ENCODE measurements at places on chromosomes 3 and 15. TPM values are rescaled to one million over a fixed set of nuclear protein-coding genes. Genes with fewer than 3 reads are reported as not detected.

DNA sequence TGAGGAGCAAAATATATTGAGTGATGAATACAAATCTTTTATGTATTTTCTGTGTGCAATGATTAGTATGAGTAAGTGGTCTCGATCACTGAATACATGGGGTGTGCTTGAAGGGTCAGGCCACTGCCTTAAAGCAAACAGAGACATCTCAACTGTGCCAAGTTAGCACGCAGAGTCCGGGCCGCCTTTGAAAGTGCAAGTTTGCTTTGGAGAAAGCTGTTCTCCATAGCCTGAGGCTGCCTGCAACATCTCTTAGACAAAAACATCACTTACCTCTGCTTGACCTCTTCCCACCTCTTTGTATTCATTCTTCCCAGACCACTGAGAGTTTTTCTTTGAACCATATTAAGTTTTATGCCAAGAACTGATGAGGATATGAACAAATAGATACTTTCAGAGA, 267.0 kb downstream of the ZBTB20 start:
- DNase-seq, result no peak

DNA sequence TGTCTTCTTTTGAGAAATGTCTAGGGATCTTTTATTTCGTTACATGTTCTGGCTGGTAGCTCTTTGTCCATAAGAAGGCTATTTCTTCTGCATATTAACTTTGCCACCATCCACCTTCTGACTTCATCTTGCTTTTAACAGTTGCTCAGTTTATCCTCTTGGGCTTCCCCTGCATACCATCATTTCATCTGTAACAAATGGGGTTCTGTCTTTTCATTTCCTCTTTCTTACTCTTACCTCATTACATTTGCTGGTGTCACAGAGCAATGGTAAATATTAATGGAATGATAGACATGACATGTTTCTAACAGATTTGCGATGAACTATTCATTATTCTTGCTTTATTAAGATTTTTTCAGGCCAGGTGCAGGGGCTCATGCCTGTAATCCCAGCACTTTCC, 62.4 kb downstream of the GASK1A start:
- DNase-seq, result no peak

DNA sequence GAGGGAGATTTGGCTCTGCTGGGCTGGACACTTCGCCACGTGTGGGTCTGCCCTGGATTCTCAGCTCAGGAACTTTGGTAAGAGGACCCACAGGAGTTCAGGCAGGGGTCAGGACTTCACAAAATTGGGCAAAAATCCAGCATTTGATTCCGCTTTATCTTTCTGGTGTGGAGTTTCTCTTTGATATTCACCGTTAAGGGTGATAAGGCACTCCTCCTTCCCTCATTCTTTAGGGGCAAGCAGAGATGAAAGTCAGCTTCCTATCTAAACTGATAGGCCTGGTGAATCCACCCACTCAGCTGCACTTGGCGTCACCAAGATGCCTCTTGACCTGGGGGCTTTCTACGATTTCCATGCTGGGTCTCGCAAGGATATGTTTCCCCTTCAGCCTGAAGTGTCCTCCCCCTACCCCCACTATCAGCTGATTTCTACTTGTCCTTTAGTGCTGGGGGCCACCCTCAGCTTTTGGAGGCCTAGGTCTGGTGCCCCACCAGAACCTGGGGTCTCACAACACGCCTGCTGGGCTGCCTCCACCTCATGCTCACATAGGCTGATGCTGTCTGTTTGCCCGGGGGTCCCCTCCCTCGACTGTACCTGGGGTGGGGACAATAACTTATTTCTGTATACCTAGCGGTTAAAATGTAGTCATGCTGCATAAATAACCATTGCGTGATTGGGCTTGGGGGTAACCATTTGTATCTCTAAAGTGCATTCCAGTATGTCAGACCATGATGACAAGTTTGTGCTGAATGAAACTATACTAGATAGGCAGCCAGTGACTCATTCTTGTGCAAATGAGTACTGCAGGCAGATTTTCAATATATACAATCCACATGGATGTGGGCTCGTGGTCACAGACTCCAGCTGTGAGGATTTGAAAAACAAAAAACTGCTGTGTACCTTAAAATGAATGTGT, 248.3 kb downstream of the ADAMTS17 start:
- peak; percentile 31 for DNase-seq

DNA sequence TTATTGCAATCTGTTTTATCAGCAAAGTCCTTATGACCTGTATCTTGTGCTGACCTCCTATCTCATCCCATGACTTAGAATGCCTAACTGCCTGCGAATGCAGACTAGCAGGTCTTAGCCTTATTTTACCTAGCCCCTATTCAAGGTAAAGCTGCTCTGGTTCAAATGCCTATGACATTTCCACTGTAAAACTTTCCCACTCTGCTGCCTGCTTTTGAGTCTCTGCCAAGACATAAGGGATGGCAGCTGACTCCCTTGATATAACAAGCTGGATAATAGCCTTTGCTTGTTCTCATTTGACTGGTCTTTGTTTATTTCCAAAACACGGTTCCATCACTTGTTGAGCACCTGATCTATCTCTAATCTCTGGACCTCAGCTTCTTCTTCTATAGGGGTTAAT, 131.9 kb upstream of the STRIT1 start:
- DNase-seq, result no peak

DNA sequence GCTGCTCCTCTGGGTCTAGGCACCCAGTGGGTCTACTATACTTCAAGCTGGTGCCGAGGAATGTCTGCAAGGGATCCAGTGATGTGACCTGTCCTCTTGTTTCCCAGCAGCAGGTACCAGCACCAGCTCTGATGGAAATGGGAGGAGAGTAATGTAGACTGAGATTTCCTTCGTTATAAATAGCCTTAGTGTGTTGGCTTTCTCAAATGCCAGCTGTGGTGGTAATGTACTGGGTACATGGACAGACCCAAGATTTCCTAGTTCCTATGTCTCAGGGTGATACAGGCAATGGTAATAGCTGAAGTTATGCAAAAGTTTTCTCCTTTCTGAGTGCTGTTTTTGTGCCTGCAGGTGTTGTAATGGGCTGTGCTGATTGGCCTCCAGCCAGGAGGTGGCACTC, 33.0 kb upstream of the ABI3BP start:
- no peak for DNase-seq

SMCO1 gene
- not detected for total RNA-seq

ATXN7 gene
- total RNA-seq, result 3.7 TPM

DNA sequence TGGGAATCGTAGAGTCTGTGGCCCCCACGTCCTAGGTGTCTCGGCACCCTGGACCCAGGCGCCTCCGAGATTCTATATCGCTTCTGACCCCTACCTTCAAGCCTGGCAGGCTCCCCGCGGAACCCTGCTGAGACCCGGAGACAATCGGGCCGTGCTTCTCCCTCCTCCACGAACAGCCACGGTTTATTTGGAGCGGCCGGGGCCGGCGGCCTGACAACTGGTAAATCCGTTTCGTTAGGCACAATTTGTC, 1.4 kb downstream of the GATA2 start:
- DNase-seq, result no peak

GRCh38 chr3:172536993-172537419, 13.8 kb upstream of the TNFSF10 start:
- no peak for DNase-seq

- no peak for DNase-seq
Observed at GRCh38 chr15:67953299-67953698, 100.8 kb upstream of the PIAS1 start.

SCAANT1 gene
- total RNA-seq, result not detected

CYP8B1 gene
- not detected for total RNA-seq

DNA sequence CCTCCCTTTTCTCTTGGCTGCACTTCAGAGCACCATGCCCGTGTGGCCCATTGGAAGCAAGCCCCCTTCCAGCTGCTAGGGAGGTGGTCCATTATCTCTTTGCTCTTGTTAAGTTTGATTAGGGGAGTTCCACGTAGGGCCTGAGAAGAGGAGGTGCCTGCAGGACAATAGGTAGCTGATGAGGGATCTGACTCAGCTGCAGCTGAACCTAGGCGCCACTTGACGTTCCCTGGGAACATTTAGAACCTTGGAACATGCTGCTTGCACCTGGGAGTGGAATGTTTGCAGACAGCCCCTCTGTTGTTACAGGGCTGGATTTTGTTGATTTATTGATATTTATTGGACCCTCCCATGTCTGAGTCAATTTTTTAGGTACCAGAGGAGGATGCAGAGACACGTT, 4.7 kb downstream of the SMAD3 start:
- DNase-seq, result no peak

DNA sequence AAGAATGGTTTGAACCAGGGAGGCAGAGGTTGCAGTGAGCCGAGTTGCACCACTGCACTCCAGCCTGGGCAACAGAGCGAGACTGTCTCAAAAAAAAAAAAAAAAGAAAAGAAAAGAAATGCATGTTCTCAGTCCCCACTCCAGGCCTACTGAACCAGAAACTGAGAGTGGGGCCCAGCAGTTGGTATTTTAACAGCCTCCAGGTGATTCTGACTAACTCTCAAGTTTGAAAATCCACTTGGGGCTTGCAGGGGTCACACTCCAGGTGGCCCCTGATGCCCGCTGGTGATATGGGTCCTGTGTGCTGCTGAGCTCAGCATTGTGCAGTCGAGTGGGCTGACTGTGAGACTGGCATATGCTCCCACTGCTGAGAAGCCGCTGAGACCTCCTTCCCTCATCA, 133.7 kb upstream of the C2CD4B start:
- no peak for DNase-seq

DNA sequence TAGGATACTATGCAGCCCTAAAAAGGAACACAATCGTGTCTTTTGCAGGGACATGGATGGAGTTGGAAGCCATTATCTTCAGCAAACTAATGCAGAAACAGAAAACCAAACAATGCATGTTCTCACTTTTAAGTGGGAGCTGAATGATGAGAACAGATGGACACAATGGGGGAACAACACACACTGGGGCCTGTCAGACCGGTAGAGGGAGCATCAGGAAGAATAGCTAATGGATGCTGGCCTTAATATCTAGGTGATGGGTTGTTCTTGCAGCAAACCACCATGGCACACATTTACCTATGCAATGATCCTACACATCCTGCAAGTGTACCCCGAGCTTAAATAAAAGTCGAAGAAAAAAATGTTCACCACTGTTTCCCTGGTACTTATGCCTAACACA, 17.5 kb downstream of the SENP7 start:
- no peak for DNase-seq

CD200 gene
- total RNA-seq, result not detected

SUCNR1 gene
- 1.2 TPM for total RNA-seq

- DNase-seq, result no peak
Observed at GRCh38 chr3:177603148-177603603, 405.9 kb upstream of the TBL1XR1 start.

DNA sequence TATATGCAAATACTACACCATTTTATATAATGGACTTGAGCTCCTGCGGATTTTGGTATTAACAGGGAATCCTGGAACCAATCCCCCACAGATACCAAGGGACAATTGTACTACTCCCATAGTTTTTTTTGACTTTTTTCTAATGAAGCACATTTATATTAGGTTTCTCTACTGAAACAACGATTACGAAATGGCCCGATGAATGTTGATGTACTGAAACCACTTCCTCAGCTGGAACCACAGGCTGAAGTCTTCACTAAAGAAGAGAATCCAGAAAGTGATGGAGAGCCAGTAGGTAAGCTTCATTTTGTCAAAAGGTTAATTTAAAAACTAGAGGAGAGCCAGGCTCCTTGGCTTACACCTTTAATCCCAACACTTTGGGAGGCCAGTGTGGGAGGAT, 121.5 kb upstream of the LRRFIP2 start:
- DNase-seq, result no peak

ITIH3 gene
- not detected for total RNA-seq

DNA sequence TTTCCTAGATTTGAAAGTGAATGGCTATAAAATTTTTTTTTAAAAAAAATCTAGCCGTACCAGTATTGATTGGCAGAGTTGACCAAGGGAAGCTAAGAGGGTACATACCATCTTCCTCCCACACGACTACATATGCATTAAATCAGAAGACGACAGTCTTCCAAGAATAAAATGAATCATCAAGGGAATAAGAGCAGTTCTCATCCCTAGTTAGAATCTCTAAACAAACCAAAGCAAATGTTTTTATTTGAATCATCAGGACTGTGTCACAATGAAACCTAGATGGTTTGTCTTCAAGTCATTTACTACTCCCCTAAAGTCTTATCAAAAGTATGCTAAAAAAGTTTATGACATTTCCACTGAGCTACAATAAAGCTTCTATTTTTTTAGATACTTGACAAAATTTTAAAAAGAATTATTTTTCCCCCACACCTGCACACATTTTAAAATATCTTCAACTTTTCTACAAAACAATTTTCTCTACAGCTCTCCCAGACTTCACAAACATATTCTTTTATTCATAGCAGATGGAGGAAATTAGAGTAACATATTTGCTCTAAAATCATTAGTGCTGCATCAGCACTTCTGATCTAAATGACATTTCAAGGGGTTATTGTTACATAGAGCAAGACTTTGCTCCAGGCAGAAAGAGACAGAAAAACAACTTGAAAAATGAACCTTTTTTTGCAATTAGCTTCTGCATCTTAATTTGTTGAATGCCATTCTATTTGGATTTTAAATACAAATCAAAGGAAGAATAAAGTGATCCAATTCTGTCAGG, 547.1 kb downstream of the FHIT start:
- DNase-seq, result no peak

DNA sequence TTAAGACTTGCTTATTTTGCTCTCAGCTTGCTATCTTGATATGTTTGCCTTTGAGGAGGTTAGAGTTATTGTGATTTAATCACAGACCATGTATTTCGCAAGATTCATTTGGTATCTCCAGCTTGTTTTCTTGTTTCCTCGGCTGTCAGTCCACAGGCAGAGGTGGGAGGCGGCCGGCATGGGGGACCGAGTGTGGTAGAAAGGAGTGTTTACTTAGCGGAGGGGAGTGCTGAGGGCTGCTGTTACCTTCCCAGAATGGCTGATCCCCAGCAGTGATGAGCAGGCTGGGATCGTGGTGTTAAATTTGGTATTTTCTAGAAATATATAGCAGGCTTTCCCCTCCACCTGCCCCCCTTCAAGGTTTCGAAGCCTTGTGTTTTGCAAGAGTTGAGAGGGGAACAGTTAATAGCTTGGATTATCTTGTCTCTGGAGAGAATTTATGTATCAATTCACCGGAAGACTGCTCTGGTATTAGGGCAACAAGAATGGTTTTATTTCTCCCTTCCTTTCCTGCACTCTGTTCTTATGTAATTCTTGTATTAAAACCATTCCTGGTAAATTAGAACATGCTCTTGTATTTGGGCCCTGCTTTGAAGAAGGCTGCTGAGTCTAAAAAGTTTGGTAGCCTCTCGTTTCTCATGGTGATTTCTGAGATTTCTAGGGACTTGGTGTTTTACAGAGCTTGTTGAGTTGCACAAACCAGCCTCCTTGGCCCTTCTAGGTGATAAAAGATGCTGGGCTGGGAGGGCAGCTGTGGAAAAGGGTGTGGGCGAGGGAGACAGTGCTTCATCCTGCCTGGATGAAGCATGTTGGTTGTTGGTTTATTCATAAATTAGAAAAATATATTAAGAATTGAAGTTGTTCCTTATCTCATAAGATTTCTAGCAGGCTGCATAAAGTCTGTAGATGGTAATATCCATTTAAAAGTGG, 151.4 kb downstream of the IGF1R start:
- DNase-seq, result peak; percentile 15

- no peak for DNase-seq
Observed at GRCh38 chr15:57873564-57874209, 167.2 kb downstream of the POLR2M start.

- no peak for DNase-seq
Observed at GRCh38 chr15:29690765-29691475, 131.3 kb downstream of the TJP1 start.

- DNase-seq, result peak; percentile 45
Observed at GRCh38 chr3:11757441-11757875, 89.2 kb downstream of the TAMM41 start.

GRCh38 chr3:41629072-41629471, 332.8 kb downstream of the ULK4 start:
- DNase-seq, result no peak

TRAT1 gene
- total RNA-seq, result not detected

GRCh38 chr3:196159952-196160804, 51.0 kb downstream of the ZDHHC19 start:
- no peak for DNase-seq

All from H4 (cell line).